Suppressor macrophage (primary cell): ENCODE measurements at places on chromosomes 2 and 18.

- no peak for DNase-seq
These were observed 97.1 kb downstream of the MGAT5 start for GRCh38 chr2:134351016-134351415.

DNA sequence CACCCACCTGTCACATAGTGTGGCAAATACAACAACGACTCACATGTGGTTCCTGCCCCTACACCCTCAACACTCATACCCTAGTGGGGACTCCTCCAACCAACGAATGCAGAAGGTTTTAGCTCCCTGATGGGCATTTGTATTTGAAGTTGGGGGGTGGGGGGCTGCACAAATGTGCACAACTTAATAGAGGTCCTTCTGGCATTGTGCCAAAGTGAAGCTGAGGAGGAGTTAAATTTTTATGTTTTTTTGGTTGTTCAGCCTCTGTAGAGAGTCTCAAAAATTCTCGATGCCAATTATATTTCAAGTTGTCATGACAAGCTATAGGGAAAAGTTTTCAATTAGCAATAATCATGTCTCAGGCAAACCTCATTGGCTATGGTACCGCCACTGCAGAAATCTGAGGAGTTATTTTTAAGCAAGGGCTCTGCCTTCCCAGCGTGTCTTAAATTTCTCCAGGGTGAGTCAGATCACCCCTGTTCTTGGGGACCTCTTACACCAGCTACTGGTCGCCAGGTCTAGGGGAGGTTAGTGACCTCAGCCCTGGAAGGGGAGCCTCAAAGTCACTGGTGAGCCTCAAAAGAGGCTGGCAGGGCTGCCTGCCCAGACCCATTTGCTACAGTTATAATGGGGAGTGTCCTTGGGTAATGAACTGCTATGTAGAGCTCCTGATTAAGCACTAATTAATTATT, 102.7 kb upstream of the TAF1B start:
- DNase-seq: no peak

DNA sequence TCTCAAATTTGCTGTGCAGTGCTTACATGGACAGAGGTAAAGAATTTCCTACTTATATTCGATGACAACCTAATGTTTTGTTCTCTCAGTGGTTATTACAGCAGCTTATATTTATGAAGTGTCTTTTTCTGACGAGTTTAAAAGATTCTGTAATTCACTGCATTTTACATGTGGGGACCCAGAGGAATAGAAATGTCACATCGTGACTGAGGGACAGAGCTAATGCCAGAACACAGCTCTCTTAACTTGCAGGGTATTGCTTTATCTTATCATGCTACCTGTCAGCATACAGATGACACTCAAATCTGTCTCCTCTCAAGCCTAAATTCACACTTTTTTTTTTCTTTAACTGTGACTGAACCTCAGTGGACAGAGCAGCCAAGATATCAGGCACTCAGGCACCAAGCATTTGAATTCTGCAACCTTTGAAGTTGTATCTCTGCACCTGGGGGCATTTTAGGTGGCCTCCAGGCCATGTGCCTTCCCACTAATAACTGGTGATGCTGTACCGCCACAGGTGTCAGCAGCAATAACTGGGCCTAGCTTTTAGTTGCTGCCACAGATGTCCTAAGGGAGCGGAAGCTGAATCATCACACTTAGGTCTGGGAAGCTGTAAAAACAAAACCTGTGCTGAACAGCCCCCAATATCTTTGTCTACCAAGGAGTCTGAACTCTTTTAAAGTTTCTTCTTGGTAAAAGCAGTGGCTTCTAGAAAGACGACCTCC, 315.8 kb upstream of the NRP2 start:
- DNase-seq: no peak

- DNase-seq: peak; percentile 10
These were observed 177.7 kb downstream of the TMEM247 start for GRCh38 chr2:46657042-46657504.

DNA sequence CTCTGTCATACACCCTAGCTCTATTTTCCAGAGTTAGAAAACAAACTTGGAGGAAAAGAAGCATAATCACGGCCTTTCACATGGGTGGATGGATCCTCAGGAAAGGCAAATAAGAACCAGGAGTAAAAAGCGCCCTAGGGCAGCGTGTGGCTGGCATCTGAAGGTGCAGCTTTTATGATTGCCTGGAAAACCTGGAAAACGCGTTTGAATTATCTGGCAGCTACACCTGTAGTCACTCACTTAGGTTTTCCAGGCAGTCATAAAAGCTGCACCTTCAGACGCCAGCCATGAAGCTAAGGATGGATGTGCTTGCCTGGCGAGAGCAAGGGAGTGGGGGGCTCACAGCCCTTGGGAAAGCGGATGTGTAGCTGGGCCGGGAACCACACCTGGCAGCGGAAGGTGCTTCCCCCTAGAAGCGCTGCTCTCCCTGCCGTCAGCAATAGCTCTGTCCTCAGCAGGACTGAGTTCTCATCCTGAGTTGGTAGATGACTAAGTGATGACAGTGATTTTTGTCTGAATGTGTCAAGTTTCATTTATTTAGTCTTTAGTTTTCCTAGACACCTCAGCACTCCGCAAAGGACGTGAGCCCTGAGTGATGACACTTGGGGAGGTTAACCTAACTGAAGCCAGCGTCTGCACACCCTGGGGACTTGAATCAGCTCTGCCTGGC, 82.0 kb downstream of the DCDC2C start:
- no peak for DNase-seq

DNA sequence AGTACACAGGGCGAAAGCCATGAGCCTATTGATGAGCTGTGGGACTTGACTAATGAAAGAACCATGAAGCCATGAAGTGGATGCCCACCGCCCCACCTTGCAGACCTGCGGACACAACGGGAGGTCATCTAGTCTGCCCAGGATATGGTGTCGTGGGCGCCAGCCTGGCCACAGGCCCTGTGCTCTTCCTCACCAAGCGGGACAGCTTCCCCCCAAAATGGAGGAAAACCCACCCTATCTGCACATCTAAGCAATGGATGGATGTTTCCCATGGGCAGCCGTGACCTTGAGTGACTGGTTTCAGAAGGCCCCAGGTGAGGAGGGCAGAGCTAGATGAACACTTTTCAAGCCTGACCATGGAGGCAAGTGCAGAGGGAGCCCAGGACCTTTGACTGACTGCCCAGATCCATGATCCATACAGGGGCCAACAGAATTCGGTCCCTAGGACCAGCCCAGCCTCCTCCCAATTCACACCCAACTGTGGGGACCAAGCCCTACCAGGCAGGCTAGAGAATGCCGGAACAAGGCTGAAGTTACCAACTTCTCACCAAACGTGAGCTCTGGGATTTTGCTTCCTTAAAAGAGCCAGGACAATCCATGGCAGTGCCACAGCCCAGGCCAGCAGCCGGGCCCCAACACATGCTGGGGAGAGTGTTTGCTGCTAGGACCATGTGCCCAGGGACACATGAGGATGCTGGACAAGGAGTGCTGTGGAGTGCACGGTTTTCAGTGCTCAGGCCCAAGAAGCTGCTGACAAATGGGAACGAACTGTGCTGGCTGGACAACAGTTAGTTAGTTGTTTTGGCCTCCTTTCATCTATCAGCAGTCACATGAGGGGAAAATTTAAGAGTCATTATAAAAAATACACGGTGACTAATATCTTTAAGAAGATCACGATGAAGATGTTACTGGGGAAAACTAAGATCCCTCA, 249.4 kb downstream of the HDAC4 start:
- DNase-seq: no peak

DNA sequence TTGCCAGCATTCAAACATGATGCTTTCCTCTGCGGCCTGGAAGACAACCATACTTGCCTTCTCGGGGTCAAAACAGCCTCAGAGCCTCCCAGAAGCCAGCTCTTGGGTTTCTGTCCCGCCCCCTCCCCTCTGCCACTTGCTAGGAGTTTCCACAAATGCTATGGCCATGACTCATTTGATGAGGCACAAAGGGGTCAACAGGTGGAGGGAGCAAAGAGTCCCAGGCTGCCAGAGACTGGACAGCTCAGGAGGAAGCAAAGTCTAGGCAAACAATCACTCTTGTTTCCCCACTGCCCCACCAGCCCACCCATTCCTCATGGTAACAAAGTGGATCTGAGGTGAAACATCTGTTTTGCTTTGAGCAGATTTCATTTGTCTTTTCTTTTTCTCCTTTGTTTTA, 551.1 kb downstream of the TNS1 start:
- DNase-seq: no peak

- DNase-seq: no peak
These were observed 529 bp upstream of the MTA3 start for GRCh38 chr2:42567806-42568400.

GRCh38 chr2:98087447-98088020, 567 bp downstream of the VWA3B start:
- DNase-seq: peak; percentile 39

DNA sequence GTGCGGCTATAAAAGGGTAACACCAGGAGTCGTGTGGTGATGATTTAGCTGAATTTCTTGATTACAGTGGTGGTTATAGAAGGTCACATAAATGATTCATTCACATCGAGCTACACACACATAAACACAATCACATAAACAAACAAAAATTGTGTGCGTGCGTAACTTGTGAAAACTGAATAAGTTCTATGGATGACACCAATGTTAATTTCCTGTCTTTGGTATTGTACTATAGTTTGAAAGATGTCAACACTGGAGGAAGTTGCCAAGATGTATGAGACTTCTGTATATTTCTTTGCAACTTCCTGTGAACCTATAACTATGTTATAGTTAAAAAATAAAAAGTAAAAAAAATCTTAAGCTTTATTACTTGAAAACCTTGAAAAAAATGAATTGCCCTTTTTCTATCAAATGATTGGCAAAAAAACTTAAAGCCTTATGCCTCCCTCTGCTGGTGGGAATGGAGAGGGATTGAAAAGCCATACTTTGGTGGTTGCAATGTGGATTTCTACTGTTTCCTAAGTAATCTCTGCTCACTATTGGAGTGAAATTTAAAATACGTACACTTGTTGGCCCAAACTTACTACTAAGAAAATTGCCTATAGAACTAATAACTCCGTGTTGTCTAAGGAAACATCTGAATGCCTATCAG, 227.7 kb downstream of the RPIA start:
- peak; percentile 39 for DNase-seq

- peak; percentile 40 for DNase-seq
These were observed 83.7 kb upstream of the GALNT5 start for GRCh38 chr2:157173740-157174184.
